BJ (cell line): ENCODE measurements at places on chromosomes 1 and 21.

- no peak for DNase-seq
These were observed 5.2 kb downstream of the PPFIA4 start for GRCh38 chr1:203031467-203031866.

DNA sequence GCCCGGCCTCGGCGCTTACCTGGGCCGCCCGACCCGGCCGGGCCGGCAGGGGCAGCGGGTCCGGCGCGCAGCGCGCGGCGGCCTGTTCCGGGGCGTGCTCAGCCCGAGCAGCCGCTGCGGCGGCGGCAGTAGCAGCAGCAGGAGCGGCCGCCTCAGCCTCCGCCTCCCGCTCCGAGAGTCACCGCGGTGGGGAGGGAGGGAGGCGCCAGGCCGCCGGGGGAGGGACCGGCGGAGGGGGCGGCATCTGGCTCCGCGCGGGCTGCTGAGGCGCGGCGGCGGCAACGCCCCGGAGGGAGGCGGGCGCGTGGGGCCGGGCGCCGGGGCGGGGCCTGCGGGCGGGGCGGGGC is at the start of gene CTNNBIP1:
CTNNBIP1 (minus strand) TSS at position 194 of the 347 bp plus-strand sequence. CDS start 38,205 bp downstream, outside the sequence.
- DNase-seq: no peak

GRCh38 chr1:65002156-65002507 is 35.8 kb upstream of the JAK1 start:
- DNase-seq: no peak

- peak; percentile 88 for DNase-seq
These were observed 70.6 kb downstream of the FGGY start for GRCh38 chr1:59367301-59368007.

DNA sequence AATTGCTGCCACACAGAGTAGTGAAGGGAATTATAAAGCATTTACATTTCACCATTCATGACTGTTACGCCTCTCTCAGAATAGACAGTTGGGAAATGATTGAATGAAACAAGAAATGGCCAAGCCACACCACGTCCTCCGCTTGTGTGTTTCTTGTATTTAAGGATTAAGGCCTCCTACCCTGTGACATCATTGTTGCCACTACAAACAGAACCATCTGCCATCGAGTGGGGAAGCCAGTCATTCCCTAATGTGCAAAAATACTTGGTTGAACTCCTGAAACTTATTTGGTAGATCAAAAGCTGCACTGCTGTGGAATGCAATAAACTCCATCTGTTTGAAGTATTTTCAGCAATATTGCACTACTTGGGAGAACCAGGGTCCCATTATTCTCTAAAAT is 99.0 kb upstream of the C1orf105 start:
- peak; percentile 67 for DNase-seq

- no peak for DNase-seq
These were observed 1.6 kb upstream of the IL10RB start for GRCh38 chr21:33264561-33264960.

- DNase-seq: no peak
These were observed 7.9 kb downstream of the TINAGL1 start for GRCh38 chr1:31583995-31584868.

DNA sequence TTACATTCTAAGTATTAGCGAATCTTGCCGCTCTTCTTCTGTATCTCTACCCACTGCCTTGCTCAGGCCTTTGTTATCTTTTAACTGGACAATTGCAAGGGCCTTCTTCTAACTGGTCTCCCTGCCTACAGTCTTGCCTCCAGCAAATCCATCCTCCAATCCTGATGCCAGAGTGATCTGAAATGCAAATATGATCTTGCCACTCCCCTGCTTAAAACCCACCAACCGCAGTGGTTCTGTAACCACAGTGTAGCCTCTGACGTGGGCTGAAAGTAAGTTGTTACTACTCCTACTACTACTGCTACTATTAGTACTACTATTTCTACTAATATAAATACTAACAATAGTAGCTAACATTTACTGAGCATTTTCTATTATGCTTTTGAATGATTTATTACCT is 12.4 kb downstream of the MOV10 start:
- no peak for DNase-seq

DNA sequence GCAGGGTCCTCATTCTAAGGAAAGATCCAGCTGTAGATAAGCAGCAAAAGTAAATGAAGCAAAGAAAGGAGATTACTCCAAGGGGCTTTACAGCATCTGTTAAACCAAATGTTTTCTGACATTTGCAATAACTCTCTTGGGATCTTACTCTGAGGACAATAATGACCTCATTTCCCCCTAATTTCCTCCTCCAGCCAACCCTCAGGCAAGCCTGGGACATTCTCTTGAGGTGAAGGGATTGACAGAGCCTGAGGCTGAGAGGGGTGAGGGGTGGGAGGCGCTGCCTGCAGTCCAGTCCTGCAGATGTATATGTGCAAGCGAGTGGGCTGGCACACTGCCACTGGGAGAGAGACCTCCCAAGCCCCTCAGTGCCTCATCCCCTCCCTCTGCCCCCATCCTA is 40.5 kb upstream of the NEK2 start:
- DNase-seq: no peak

DNA sequence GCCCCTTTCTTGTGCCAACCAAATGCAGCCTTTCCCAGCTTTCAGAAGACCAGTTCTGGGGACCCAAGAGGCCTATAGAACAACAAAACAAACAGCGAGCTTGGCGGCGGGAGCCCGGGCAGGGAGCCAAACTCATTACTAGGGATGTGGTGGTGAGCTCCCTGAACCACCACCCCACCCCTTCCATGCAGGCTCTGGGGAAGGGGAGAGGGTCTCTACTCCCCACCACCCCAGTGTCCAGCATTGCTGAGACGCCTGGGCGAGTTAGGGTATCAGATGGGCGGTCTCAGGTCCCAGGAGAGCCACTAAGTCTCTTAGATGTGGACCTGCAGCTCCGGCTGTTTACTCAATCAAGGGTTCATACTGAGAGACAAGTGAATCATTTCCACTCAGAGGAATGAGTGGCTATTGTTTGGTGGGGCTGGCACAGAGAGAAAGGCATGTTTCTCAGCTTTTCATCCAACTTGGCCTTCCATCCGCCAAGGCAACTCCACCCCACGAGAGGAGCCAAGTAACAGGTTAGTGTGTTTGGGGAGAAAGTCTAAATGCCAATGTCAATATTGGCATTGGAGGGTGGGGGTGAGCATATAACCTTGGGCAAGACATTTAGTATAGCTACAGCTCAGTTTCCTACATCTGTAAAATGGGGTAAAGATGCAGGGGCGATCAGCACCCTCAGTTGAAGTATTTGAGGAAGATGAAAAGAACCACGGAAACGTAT is 40.9 kb downstream of the PLXNA2 start:
- DNase-seq: no peak

DNA sequence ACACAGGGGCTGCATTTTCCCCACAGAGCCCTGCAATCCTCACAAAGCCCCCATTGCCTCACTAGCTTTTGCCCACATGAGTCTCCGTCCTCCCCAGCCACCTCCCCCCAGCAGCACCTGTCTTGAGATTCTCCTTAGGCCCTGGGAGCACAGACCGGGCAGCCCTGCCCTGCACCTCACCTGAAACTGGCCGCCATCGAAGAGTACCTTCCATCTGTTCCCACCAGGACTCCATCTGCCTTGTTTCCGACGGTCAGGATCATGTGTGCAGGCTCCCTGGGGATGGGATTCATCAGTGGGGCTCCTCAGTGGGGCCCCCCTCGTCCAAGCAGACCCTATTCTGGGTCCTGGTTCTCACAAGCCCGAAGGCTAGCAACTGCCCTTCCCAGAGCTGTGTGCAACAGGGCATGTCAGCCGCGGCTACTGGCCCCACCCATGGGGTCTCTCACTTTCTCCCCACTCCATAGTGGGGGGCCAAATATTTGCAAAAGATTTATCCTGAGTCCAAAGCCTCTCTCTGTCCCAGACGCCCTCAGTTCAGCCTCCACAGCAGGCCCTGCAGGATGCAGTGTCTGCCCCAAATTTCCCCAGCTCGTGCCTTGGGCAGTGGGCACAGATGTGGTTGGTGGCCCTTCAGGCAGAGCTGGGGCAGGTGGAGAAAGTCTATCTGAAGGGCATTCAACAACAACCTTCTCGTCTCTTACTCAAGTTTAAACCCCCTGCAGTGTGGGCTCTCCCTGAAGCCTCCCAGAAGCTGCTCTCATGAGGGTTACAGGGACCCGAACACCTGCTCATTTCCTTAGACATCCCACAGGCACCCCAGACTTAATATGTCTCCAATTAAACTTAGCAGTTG is 4.8 kb downstream of the PDZK1IP1 start:
- no peak for DNase-seq
